ENCODE measurements at places on chromosomes 4 and X.

- DNase-seq = no peak
These were observed 326.6 kb upstream of the F9 start for GRCh38 chrX:139203651-139204570.

GRCh38 chrX:71953946-71954345 lies 43.3 kb downstream of the NHSL2 start:
- no peak for DNase-seq

DNA sequence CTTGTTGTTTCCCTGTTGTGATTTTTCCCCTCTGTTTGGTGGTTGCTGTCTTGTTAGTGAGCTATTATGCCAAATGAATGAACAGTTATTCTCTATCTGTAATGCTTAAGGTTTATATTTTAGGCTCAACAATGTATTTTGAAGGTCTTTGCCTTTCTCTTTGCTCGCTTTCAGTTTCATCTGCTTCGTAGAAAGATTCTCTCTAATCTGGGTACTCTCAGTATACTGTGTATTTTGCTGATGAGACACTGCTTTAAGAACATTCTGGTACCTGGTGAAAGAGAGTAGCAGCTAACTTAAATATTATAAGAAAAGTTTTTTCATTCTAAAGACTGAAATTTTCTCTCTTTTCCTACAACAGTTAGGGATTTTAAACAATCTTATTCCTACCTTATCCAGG lies 1274.7 kb upstream of the PABPC4L start:
- DNase-seq = no peak

DNA sequence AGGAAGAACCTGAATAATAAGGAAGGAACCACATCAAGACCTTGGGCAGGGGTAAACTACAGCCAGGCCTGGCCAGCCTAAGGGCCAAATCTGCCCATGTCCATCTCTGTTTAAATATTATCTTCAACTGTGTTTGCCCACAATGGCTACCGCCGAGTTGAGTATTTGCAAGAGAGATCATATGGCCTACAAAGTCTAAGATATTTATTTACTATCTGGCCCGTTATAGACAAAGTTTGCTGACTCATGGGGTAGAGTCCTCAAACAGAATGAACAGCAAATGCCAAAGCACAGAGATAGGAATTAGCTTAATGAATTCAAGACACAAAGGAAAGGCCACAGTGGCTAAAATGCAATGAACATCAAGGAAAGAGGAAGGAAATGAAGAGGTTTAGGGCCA lies 44.8 kb downstream of the RPS6KA3 start:
- no peak for DNase-seq

GRCh38 chr4:117560329-117560728 lies 474.0 kb upstream of the NDST3 start:
- no peak for DNase-seq

- no peak for DNase-seq
These were observed 75.9 kb downstream of the SPATA18 start for GRCh38 chr4:52126966-52127365.

GRCh38 chr4:27128443-27128842 lies 267.8 kb downstream of the STIM2 start:
- DNase-seq = no peak

DNA sequence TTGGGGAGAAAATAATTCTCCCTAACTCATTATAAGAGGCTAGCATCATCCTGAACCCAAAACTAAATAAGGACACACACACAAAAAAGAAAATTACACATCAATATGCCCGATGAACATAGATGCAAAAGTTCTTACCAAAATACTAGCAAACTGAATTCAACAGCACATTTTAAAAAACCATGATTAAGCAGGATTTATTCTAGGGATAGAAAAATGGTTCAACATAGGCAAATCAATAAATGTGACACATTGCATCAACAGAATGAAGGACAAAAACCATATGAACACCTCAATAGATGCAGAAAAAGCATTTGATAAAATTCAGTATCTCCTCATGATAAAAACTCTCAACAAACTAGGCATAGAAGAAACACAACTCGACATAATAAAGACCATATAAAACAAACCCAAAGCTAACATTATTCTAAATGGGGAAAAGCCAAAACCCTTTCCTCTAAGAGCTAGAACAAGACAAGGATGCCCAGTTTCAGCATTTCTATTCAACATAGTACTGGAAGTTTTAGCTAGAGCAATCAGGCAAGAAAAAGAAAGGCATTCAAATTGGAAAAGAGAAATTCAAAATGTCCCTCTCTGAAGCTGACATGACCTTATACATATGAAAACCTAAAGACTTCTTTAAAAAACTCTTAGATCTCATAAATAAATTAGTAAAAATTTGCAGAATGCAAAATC lies 200.9 kb downstream of the NKX6-1 start:
- DNase-seq = no peak

GRCh38 chrX:78517124-78517523 lies 142.0 kb downstream of the RTL3 start:
- DNase-seq = peak; percentile 12

DNA sequence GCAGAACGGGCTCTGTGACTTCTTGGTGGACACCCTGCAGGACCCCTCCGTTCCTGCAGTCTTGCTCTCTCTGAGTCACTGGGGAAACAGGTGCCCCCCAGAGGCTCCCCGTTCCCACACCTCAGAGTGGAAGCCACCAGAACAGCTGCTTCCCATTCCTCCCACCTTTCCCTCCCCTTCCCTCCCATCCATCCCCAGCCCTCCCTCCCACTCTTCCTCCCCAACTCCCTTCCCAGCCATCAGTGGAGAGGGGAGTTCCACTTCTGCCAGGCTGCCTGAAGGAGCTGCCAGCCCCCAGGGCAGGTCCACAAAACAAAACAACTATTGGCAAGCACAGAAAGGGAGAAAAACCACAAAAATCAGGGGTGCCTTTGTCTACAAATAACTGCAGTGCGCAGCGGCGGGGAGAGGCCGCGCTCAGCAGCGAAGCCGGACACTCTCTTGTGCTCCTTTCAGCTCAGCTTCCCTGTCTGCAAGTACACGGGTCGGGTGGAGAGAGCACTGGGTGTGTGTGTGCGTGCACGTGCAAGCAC lies 8.1 kb downstream of the SSR4 start:
- DNase-seq = no peak

DNA sequence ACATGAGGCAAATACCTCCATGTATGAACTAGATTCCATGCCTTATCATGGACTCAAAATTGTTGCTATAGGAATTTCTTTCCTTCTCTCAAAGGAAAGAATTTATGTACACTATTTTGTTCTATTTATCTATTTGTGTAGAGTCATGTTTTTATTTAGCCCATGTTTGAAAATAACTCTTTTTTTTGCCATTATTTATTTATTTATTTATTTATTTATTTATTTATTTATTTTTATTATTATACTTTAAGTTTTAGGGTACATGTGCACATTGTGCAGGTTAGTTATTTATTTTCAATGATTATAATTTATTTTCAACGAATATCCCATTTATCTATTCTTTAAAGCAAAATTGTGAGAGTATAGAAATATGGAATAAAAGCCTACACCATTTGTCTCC lies 177.9 kb downstream of the MAGEE1 start:
- DNase-seq = no peak

GRCh38 chrX:130778773-130779172 lies 124.2 kb downstream of the ENOX2 start:
- no peak for DNase-seq

GRCh38 chr4:183540410-183541009 lies 35.7 kb downstream of the ING2 start:
- DNase-seq = no peak

GRCh38 chr4:140233791-140234696 lies 80.1 kb upstream of the MAML3 start:
- no peak for DNase-seq

DNA sequence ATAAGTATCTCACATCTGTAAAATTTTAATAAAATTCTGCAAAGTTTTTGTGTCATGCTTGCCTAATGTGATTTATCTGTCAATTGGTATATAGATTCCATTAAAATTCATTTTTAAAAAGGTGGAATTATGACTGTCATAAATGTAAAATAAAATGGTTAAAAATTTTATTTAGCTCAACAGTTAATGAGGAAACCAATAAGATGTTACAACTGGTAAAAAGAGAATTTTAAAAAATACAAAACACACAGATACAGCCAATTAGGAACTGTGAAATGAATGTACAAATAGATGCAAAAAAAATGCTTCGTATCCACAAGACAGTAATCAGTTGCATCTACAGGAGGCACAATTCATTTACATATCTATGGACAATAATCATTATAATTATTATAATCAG lies 297.6 kb downstream of the IL1RAPL1 start:
- DNase-seq = no peak

GRCh38 chr4:170978990-170979389 lies 834.2 kb upstream of the GALNTL6 start:
- DNase-seq = no peak

DNA sequence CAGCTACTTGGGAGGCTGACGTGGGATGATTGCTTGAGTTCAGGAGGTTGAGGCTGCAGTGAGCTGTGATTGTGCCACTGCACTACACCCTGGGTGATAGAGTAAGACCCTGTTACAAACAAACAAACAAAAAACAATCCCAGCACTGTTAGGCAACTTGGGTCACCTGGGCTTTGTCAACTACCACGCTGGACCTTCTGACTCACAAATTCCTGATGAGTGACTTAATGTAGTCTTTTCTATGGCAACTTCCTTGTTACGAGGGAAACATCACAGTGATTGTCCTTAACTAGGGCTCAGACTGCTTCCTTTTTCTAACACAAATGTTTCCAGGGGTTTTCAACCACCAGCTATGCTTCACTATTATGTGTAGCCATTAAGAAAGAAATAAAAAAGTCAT lies 128.8 kb upstream of the GPC4 start:
- DNase-seq = no peak

GRCh38 chr4:5139141-5139540 lies 87.9 kb downstream of the STK32B start:
- no peak for DNase-seq

- no peak for DNase-seq
These were observed 403.0 kb upstream of the CNKSR2 start for GRCh38 chrX:20971250-20971649.

GRCh38 chrX:105211066-105211575 lies 9.4 kb downstream of the TEX13A start:
- DNase-seq = no peak

- DNase-seq = no peak
These were observed 223.8 kb upstream of the MAGEC2 start for GRCh38 chrX:142428916-142429315.

- no peak for DNase-seq
These were observed 96.5 kb downstream of the HDAC8 start for GRCh38 chrX:72475952-72476668.

DNA sequence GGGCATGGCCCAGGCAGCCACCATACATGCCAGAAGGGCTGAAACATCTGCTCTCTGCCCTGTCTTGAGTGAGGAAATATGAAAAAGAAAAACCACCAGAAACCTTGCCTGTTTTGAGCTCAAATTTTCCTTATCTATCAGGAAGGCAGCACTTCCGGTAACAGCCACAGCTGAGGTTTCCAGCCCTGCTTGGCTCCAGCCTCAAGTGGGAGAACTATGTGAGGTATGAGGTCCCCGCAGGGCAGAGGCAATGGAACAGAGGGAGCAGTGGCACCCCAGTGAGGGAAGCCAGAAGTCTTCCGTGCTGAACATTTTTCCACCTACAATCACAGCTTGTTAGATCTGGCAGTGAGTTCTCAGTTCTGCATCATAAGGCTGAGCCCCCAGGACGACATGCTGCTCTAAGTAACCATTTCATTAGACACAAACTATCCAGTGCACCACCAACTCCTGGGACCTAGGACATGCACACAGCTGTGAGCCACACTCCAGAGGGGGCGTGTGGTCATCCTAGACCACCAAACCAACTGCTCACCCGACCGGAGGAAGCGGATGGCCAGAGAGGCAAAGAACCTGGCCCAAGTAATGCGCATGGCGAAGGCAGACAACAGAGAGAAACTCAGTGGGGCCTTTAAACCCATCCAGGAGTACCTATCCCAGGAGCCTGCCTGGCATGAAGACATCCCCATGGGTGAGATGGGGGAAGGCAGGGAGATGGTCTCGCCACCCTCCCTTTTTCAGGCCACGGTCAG lies 22.6 kb downstream of the WDR1 start:
- DNase-seq = no peak

GRCh38 chr4:48967101-48967500 lies 19.0 kb upstream of the CWH43 start:
- DNase-seq = no peak

DNA sequence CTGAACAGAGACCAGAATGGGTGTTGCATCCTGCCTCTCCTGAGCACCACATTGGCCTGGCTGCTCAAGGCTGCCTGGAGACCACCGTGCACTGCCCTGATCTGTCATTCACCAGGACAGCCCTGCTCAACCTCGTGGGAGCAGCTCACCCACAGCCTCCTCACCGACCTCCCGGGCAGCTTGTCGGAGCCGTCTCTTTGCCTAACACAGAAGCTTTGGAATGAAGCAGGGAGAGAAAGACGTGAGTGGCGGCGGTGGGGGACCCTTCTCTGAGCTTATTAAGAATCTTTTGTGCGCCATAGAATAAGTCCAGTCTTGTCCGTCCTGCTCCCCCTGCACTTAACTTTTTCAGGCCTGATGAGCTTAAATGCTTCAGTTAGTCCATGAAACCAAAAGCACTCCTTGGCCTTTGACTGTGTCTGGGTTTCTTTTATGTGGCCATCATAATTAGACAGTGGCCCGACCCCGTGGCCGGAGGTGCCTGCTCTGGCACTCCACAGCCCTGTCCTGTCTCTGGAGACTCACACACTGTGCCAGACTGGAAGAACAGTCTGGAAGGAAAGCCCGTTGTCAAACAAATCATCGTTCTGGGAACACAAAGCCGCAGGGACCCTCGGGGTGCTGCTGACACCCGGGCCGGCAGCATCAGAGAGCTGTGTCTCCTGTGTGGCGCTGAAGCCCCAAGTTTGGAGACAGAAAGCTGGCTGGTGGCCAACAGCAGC lies 192.8 kb downstream of the BCOR start:
- DNase-seq = no peak

DNA sequence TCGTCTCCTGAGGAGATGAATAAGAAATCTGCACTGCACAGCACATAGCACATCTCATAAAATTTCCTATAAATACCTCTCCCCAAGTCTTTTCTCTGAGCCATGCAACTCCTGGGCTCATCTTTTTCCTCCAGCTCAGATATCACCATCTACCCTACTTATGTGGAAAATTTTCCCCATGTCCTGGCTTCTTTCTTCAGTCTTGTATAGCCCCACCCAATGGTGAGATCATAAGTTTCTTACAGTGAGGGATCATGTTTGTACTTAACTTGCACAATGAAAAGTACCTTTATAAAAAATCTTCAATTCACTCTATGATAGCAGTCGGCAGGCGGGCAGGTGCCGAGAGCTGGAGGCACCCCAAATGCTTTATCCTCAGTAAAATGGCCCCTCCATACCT lies 198.6 kb upstream of the S100G start:
- DNase-seq = no peak

DNA sequence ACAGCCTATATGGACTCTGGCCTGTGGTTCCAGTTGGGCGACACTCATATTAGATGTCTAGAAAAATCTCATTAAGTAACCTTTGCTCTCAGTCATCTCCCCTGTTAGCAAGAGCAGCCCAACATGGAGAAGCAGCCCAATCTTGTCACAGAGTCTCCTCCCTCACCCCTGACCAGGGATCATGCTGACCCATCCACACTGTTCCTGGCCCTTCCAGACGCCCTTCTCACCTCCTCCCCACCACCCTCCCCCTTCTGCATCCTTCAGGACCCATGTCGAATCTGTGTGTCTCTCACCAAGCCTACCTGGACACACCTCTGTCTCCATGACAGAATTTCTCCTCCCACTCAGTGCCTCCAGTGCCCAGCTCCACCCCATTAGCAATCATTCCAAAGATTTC lies 190.1 kb downstream of the STIM2 start:
- DNase-seq = no peak

Data from stimulated activated CD4-positive, alpha-beta T cell treated with anti-CD3 and anti-CD28 coated beads, Interleukin-12 subunit alpha, Interleukin-12 subunit beta, amount 100 ng/mL, for 24 hours (primary cell).